Iris pigment epithelial cell (primary cell): ENCODE measurements at places on chromosomes 1 and 21.

DNA sequence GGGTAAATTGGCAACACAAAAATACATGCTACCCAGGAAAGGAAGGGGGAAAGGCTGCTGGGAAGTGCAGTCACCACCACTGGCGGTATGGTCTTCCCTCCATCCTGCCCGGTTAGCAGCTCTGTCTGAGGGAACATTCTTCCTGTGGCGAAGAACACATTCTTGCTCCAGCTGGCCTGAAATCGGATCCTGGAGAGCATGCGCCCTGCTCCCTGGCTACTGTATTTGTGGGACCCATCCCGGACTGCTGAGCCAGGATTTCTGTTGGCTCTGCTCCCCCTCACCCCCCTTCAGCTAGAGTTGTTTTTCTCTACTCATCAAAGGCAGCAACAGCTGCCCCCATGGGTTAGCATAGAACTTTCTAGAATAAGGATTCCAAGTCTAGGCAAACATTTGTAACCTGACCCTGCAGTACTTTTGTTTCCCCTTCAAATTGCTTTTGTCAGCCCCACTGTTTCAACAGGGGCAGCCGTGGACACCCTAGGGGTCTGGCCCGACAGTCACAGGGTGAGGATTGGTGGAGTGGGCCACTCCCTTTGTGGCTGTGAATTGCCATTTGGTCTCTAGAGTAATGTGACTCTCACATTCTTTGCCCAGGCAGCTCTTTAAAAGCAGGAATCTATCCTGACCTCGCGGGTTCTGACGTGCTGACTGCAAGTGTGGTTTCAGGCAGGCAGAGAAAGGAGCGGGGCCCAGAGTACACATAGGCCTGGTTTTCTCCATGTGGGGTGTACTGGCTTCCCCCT is 157.7 kb downstream of the TOMM20 start:
- peak; percentile 98 for DNase-seq

GRCh38 chr21:27555996-27556395 is 589.1 kb upstream of the ADAMTS5 start:
- peak; percentile 76 for DNase-seq

GRCh38 chr1:194293851-194294405 is 1107.5 kb upstream of the B3GALT2 start:
- DNase-seq: no peak

GRCh38 chr1:163870666-163871065 is 548.9 kb downstream of the NUF2 start:
- peak; percentile 79 for DNase-seq
